ENCODE measurements at places on chromosomes 2 and 18.

GRCh38 chr2:2810504-2810903, 479.4 kb upstream of the MYT1L start:
- DNase-seq, result no peak

GRCh38 chr2:28835781-28836180, 25.1 kb downstream of the SPDYA start:
- no peak for DNase-seq

GRCh38 chr2:24793761-24794435, 673 bp downstream of the CENPO start:
- no peak for DNase-seq

GRCh38 chr2:1088192-1088860, 137.7 kb downstream of the SNTG2 start:
- no peak for DNase-seq

GRCh38 chr2:43379494-43379893, 153.1 kb upstream of the ZFP36L2 start:
- DNase-seq, result no peak

DNA sequence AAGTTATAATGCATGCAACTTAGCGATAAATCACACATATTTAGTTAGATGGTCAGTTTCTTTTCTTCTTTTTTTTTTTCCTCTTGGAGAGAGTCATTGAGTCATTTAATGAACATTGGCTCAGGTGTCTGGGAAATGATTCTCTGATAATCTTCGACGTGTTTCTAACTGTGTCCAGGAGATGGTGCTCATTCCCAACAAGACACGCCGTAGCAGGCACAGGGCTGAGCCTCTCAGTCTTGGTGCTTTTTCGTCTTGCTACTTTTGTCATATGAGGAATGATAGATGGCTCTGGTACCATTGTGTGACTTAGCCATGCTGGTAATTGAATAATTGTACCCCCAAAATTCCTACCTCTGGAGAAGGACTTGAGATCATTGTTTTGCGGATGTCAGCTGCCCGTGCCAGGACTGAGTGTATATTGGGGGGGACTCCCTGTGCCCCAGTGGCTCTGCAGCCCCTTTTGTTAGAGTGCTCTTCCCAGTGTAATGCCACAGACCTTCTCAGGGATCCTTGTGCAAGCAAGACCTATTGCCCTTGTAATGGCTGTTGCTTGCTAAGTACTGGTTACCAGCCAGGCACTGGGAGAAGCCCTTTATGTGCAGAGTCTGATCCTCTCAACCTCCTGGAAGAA, 107.6 kb upstream of the CYRIA start:
- DNase-seq, result no peak

DNA sequence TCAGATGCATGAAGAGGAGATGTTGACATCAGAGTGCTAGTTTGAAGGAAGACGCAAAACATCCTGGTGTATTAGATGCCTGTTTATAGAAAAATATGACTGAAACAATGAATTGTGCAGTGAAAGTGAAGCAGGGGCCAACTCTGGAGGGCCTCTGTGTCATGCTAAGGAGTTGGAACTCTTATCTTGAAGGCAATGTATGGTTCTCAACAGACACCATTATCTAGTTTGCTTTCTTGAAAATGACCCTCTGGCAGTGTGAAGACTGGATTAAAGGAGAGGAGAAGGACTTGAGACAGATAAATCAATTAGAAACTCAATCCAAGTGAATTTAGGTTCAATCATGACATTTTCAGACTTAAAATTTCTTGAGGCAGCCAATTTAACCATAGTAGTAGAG, 63.1 kb downstream of the ITGA4 start:
- DNase-seq, result no peak

GRCh38 chr18:62091487-62092120, 95.3 kb downstream of the PIGN start:
- DNase-seq, result no peak

DNA sequence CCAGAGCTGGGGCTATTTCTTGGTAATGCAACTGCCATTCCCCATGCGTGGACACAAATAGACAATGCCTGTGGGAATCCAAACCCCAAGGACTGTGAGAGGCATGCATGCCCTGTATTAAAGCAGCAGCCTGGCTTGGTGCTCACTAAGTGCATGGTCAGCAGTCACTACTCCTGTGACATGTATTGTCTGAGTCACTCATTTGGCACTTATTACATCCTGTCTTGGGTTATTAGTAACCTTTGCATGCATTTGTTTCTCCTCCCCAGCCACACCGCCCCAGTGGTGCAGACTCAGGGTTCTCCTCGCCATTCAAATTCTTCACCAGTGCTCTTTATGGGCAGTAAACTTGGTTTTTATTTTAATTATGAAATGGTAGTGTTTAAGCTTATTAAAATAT, 30.2 kb downstream of the PRKCE start:
- DNase-seq, result peak; percentile 9

DNA sequence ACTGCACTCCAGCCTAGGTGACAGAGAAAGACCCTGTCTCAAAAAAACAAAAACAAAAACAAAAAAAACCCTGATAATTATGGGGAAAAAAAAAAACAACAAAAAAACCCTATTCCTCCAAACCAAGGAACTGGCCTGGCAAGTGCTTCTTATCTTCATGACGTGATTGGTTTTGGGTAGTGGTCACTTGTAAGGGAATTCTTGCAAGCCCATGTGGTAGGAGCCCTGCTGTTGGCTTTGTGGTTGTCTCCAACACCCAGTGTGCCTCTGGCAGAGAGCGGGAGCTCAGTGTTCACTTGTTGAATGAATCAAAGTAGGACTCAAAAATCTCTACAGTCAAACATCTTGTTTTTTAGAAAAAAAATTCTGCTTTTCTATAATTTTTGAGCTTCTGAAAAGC, 6.0 kb downstream of the GALM start:
- DNase-seq, result no peak

- DNase-seq, result no peak
These were observed 136.5 kb downstream of the PRPF40A start for GRCh38 chr2:152580714-152581113.
